Activated CD4-positive, alpha-beta T cell treated with anti-CD3 and anti-CD28 coated beads for 24 hours (primary cell): ENCODE measurements at places on chromosomes 2 and 18.
A peak's percentile ranks its signal among the peaks of the same experiment; 100 is the strongest.

- DNase-seq = no peak
Measured at GRCh38 chr2:238703053-238703415, 144.9 kb upstream of the TWIST2 start.

GRCh38 chr2:144470816-144471215, 49.1 kb downstream of the ZEB2 start:
- no peak for DNase-seq

DNA sequence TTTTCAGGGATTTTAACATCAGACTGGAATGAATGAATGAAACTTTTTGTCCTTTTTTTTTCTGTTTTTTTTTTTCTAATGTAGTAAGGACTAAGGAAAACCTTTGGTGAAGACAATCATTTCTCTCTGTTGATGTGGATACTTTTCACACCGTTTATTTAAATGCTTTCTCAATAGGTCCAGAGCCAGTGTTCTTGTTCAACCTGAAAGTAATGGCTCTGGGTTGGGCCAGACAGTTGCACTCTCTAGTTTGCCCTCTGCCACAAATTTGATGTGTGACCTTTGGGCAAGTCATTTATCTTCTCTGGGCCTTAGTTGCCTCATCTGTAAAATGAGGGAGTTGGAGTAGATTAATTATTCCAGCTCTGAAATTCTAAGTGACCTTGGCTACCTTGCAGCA, 53.4 kb downstream of the SMAD4 start:
- no peak for DNase-seq

- DNase-seq = no peak
Measured at GRCh38 chr2:59066787-59067399, 825.8 kb upstream of the FANCL start.

- DNase-seq = no peak
Measured at GRCh38 chr2:232138441-232138840, 176.9 kb downstream of the DIS3L2 start.

DNA sequence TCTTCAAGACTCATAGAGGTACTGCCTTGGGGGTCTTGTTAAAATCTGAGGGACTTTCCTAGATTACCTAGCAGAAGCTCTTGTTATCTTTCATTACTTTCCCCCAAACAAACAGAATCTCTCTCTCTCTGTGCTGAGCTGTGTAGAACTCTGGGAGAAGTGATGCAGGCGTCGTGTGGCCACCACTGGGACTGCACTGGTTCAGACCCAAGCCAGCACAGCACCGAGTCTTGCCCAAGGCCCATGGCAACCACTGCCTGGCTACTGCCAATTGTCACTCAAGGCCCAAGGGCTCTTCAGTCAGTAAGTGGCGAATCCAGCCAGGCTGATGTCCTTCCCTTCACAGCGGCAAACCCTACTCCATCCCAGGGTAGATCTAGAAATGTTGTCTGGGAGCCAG, 28.6 kb downstream of the PPP1R1C start:
- DNase-seq = no peak

DNA sequence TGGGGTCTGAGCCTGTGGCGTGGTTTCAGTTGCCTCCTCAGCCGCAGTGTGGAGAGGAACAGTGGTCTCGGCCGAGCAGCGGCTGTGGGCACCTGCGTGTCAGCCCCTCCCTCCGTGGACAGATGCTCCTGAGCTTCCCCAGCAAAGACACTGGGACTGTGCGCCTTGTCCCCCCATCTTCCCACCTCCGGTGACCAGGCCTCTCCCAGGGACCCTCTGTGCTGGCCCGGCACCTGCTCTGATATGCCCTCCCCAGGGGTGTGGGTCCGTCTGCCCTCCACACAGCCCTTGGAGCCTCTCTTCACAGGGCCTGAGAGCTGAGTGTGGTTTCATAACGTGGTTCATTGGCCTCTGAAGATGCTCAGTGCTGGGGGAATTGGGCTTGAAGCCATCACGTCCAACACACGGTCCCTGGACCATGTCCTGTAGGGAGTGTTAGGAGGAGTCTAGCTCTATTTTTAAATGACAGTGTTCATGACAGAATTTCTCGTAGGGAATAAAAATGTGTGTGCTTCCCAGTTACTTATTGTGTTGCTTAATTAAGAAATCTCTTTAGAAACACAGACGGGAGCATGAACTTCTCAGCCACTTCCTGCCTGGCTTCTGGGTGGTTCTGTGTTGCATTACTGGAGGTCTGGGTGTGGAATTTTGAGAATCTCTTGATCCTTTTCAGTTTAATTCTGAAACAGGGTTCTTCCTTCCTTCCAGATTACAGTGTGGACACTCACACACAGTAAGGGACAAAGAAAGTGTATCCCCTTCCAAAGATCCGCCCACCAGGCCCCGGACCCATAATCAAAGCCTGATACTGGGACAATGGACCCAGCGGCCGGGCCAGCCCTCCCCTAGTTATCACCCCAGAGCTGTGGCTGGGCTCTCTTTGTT, 110.7 kb downstream of the NFATC1 start:
- DNase-seq = no peak

GRCh38 chr2:11698009-11698922, 28.3 kb upstream of the NTSR2 start:
- DNase-seq = no peak

DNA sequence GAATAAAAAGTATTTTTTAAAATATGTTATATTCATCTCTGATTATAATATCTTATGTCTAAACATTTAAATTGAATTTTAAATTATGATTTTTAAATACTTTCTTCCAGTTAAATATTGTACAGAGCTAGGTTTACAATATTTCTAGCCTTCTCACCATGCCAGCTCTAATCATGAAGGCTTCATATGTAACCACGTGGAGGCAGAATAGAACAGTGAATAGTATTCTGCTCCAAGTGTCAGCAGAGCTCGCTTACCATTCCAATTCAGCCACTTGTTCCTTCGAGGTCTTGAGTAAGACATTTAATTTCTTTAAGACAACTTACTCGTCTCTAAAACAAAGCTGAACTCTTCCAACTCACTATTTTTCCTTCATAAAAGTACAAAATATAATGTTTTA, 871.8 kb downstream of the SUCLG1 start:
- DNase-seq = no peak

DNA sequence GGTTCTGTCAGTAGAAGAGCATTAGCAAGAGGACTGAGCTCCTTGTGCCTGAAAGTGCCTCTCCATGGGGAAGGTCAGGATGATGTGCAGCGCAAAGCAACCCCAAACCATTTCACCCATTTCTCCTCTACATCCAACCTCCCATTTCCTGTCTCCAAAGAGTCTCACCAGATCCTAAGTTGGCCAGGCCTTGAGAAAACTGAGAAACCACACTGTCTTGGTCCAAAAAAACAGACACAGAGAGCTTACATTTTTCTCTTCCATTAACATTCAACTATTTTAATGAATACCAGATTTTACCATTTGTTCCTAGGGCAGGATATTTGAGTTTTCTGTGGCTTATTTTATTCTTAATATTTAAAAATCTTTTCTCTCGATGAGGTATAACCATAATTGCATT, 195.0 kb downstream of the EPHA4 start:
- no peak for DNase-seq

DNA sequence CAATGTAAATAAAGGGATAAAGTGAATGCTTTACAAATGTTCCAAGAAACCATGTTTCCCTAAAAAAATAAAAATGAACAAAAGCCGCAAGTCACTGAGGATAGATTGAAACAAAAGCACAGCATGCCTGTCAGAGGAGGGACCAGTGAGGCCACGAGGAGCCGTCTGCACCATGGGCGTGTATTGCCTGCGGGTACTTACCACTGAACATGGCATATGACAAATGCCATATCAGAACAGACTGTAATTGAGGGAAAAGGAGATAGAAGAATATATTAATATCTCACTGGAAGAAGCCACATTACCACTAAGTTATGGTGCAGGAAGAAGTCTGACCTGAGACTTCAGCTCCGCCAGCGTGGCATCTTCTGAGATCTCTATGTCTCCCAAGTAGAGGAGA, 75.8 kb downstream of the USP40 start:
- DNase-seq = no peak

- no peak for DNase-seq
Measured at GRCh38 chr18:76274468-76275289, 220.4 kb downstream of the ZNF516 start.

GRCh38 chr18:6782861-6783260, 53.3 kb downstream of the ARHGAP28 start:
- no peak for DNase-seq

DNA sequence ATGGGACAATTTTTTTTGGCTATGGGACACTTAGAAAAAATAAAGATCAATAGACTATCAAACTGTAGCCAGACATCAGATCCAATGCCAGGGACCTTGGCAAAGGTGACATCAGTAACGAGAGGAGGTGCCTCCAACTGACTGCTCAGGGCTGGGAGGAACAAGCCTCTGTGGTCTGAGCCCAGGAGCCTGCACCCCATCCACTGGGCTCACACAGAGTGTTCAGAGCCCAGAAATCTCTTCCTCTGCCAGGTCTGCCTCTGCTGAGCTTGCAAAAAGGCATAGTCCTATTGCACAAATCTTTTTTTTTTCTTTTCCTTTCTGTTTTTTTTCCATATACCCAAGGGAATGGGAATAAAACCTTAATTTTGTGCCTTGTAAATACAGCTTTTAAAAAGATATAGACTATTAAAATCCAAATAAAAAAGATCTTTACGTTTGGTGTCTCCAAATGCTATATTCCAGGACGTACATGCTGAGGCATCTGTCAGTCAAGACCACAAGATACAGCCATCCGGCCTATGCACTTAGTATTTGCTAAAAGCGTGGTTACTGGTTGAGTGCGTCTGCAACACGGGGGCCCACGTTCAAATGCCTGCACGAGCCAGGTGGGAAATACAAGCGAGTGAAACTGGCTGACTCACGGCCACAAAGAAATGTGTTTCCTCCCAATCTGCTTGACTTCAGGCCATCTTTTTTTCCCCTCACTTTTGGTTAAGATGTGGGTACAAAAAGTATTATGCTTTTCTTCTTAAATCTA, 7.8 kb upstream of the ARHGAP25 start:
- DNase-seq = peak; percentile 71

DNA sequence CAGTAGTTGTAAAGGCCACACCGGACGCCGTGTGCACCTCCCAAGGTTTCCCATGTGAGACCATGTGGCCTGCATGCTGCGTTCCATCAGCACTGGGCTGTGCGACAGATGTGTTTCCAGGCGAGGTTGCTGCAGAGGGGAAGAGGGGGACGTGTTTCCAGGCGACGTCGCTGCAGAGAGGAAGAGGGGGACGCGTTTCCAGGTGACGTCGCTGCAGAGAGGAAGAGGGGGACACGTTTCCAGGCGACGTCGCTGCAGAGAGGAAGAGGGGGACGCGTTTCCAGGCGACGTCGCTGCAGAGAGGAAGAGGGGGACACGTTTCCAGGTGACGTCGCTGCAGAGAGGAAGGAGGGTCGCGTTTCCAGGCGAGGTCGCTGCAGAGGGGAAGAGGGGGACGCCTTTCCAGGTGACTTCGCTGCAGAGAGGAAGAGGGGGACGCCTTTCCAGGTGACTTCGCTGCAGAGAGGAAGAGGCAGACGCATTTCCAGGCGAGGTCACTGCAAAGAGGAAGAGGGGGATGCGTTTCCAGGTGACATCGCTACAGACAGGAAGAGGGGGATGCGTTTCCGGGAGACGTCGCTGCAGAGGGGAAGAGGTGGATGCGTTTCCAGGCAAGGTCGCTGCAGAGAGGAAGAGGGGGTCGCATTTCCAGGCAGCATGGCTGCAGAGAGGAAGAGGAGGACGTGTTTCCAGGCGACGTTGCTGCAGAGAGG, 24.5 kb downstream of the NFATC1 start:
- no peak for DNase-seq

GRCh38 chr2:226220511-226220910, 579.1 kb downstream of the IRS1 start:
- DNase-seq = no peak

- DNase-seq = no peak
Measured at GRCh38 chr2:163266772-163267171, 428.2 kb upstream of the KCNH7 start.

GRCh38 chr2:11998218-11998617, 251.8 kb downstream of the LPIN1 start:
- DNase-seq = no peak

GRCh38 chr2:233013027-233013461, at the start of gene NGEF:
Gene NGEF, minus strand, starts transcription at chr2:233013256. Its CDS starts 38,366 bp downstream, at chr2:232974890.
- no peak for DNase-seq
